ENCODE measurements at places on chromosomes 13 and 19.

DNA sequence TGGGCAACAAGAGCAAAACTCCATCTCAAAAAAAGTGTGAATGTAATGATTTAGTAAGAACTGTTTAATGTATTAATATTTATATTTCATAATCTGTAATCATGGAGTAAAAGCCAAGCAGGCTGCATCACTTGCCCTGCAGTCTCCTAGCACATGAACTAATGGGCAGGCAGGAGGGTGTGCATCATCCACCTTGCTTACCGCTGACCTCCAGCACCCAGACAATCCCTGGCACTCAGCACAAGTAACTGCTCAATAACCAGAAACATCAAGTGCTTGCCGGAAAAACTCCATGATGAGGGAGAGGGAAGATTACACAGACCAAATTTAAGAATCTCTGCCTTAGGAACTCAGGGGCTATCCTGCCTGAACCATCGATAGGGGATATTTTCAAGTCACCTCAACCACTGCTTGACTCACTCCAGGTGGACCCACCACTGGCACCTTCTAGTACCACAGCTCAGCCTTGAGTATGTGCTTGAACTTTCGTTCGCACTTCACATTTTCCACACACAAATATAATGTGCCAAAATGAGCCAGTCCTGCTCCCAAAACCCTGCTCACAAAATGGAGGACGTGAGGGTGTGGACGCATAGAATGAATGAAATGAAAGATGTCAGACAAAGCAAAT is 18.6 kb downstream of the BRD4 start:
- DNase-seq = no peak

DNA sequence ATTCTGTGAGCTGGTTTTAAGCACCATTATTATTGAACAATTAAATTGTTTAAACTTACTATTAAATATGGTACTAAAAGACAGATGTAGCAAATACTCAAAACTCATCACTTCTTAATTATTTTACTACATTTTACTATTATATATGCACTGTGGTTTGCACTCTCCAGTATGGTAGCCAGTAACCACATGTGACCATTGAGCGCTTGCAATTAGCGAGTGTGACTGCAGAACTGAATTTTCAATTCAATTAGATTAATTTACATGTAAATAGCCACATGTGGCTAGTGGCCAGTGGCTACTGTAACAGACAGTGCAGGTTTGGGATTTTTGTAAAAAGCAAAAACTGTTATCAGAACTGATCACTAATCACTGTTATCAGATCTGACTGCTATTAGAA is 208.2 kb upstream of the SOX21 start:
- DNase-seq = no peak

GRCh38 chr13:76745261-76746200 is 140.7 kb downstream of the KCTD12 start:
- DNase-seq = no peak

GRCh38 chr13:68099631-68100030 is 869.5 kb upstream of the PCDH9 start:
- no peak for DNase-seq

DNA sequence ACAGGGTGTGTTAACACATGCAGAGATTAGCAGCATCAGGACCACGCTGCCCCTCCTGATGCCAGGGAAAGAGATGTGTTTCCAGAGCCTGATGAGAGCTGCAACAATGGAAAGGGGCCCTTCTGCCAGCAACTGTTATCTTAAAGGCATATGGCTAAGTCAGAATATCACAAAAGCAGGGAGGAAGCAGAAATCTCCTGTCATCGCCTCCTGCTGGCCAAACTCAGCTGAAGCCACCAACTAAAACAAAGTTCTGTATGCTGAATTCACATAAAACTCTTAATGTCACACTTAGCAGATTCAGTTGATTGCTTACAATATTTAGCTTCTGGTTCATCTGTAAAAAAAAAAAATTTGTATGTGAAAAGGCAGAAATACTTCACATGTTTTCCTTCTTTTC is 178.2 kb downstream of the GPC5 start:
- no peak for DNase-seq

DNA sequence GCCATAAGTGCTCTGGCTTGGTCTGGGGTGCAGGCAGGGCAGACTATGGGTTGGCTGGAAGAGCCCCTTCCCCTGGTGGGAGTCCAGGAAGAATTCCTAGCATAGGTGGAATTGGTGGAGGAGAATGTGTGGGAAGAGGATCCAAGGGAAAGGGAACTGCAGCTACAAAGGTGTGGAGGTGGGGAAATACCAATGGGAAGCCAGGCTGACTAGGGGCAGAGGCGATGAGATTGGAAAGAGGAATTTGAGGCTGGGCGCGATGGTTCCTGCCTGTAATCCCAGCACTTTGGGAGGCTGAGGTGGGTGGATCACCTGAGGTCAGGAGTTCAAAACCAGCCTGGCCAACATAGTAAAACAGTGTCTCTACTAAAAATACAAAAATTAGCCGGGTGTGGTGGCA is 4.8 kb upstream of the SDHAF1 start:
- no peak for DNase-seq

DNA sequence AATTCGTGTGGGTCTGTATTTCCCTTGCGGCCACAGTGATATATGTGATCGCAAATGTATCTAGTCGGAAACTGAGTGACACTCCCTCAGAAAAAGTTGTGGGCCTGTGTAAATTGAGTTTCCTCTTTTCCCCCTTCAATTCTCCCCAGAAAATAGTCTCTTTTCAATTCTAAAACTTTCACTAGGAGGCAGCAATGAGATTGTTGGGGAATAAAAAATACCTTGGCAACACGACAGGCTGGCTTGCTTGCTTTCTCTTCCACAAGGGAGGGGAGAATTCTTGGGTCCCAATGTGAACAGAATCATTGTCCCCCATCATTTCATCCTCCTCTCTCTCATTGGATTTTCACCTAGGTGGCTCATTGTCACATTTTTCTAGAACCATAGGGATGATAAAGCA is 3.7 kb upstream of the SOX21 start:
- no peak for DNase-seq

DNA sequence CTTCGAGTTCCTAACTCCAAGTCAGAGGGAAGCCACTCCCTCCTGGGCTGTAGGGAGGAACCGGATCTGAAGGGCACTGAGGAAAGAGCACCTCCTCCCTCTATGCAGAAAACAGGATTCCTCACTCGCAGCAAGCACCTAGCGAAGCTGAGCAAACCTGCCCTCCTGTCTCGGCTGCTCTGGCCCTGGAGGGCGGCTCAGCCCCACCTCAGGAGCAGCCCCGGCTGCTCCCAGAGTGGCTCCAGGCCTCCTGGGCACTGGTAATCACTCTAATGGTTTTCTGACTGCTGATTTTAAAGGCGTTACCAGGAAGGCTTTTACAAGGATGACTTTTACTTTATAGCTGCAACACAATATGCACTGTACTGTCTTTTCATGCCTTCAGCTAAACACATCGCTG is 312.5 kb downstream of the TEX29 start:
- no peak for DNase-seq

- DNase-seq = peak; percentile 33
Observed at GRCh38 chr13:91174886-91175501, 172.5 kb upstream of the MIR17HG start.

DNA sequence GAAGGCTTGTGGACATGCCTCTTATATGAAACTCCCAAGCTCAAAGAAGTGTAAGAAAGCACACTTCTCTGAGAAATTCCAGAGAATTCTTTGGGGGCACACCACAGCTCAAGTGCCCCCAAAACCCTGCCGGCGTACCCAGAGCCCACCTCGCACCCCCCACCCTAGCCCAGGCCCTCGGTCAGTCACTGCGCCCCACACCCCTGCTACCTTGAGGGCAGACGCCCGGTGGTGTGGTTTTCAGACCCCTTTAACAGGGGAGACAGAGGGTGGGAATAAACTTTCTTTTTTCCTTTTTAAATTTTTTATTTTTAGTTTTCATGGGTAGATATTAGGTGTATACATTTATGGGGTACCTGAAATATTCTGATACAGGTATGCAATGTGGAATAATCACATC is 29.5 kb downstream of the PEPD start:
- peak; percentile 11 for DNase-seq

- DNase-seq = no peak
Observed at GRCh38 chr13:98559169-98559568, 17.7 kb downstream of the STK24 start.

GRCh38 chr19:7386769-7387168 is 38.0 kb downstream of the ARHGEF18 start:
- DNase-seq = peak; percentile 15

DNA sequence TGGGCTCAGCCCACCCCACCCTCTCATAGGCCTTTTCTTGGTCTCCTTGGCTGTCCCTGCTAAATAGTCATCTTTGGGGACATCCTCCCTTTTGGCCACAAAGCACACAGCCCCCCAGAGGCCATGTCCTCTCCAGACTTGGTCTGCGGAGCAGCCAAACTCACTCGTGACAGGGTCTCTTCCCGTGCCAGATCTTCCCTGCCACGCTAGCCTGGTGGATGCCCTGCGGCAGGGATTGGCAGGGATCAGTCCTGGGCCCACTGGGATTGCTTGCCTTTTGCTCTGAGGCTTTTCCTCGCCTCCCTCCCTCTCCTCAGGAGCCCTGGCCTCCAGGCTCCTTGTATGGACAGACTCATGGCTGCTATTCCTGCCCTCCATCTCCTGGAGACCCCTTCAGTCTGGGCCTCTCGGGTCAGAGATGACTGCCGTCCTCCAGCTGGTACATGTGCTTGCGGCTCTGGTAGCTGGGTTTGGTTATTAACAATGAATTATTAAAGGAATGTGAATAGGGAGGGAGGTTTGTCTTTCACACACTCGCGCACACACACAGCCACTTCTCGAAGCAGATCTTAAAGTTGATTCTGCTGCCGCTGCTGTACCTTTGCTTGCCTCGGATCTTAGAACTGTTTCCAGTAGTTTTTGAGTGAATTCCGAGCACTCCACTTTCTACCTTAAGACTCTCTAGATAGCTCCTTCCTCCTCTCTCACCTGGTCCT is 45.1 kb downstream of the NFIX start:
- no peak for DNase-seq
